Pericardium fibroblast (primary cell): ENCODE measurements at places on chromosomes 4 and X. TPM values are rescaled to one million over a fixed set of nuclear protein-coding genes. Genes with fewer than 3 reads are reported as not detected.

Gene PCDH11X
- not detected in 2 replicates for total RNA-seq

Gene SYN1
- 0.34 and 1.2 TPM in 2 replicates for total RNA-seq

Gene EMCN
- 1.4 TPM in 1 of 2 replicates, not detected in the other for total RNA-seq

Gene LRRC66
- under 0.01 TPM in 1 of 2 replicates, not detected in the other for total RNA-seq

Gene TMPRSS11A
- not detected in 2 replicates for total RNA-seq

Gene RHOXF2B
- total RNA-seq, result under 0.01 TPM in 1 of 2 replicates, not detected in the other

Gene SMS
- total RNA-seq, result 61.1 and 82.7 TPM in 2 replicates

Gene TMEM35A
- total RNA-seq, result 0.47 and 4.4 TPM in 2 replicates

Gene BTK
- total RNA-seq, result 0.17 TPM in 1 of 2 replicates, not detected in the other

Gene BRS3
- total RNA-seq, result not detected in 2 replicates

Gene XK
- 0.12 TPM in 1 of 2 replicates, not detected in the other for total RNA-seq

Gene CSAG1
- total RNA-seq, result not detected in 2 replicates

Gene STBD1
- total RNA-seq, result 0.94 and 4.6 TPM in 2 replicates

Gene HPGD
- 0.43 TPM in 1 of 2 replicates, not detected in the other for total RNA-seq

Gene PWWP3B
- 5.5 and 11.7 TPM in 2 replicates for total RNA-seq
